LoVo (cell line): ENCODE measurements at places on chromosomes 13 and 19.

GRCh38 chr19:46678110-46678732, 17.2 kb upstream of the DACT3 start:
- DNase-seq: no peak

DNA sequence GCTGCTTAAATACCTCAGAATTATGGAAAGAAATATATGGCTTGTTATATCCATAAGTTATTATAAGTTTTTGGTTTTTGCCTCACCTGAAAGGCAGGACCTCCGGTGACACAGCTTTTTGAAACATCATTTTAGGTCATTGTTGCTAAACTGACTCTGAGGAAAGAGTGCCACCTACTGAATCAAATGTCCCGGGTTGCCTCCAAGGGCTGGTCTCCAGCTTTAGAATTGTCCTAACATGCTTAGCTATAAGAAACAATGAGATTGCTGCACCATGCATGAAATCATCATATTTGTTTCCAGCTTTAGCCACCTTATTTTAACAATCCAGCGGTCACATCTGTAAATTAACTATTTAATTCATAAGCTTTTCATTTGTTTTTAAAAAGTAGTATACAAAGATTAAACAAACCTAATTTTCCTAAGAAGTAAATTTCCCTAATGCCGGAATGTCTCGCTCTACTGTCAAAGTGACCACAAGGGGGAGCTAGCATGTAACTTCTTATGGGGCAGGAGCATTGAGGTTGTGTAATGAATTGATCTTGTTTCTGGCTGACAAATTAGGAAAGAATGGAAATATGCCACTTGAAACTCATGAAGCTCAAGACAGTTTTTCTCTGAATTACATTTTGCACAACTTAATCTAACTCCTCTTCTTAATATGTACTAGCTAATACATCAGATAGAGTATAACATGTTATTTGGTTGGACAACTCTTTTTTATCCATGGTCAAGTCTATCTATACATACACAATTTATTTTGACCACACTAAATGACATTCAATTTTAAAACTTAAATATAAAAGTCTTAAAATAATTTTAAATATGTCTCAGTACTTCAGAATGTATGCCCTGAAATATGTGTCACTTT, 6.7 kb upstream of the PCDH17 start:
- DNase-seq: peak; percentile 48

- DNase-seq: peak; percentile 8
Measured at GRCh38 chr19:50258918-50259372, 55.5 kb downstream of the MYH14 start.

- no peak for DNase-seq
Measured at GRCh38 chr19:40805258-40805868, 6.4 kb downstream of the EGLN2 start.

GRCh38 chr13:98284679-98285078, 107.6 kb upstream of the RNF113B start:
- DNase-seq: no peak

GRCh38 chr13:97976610-97977521, 23.4 kb downstream of the IPO5 start:
- DNase-seq: peak; percentile 6

DNA sequence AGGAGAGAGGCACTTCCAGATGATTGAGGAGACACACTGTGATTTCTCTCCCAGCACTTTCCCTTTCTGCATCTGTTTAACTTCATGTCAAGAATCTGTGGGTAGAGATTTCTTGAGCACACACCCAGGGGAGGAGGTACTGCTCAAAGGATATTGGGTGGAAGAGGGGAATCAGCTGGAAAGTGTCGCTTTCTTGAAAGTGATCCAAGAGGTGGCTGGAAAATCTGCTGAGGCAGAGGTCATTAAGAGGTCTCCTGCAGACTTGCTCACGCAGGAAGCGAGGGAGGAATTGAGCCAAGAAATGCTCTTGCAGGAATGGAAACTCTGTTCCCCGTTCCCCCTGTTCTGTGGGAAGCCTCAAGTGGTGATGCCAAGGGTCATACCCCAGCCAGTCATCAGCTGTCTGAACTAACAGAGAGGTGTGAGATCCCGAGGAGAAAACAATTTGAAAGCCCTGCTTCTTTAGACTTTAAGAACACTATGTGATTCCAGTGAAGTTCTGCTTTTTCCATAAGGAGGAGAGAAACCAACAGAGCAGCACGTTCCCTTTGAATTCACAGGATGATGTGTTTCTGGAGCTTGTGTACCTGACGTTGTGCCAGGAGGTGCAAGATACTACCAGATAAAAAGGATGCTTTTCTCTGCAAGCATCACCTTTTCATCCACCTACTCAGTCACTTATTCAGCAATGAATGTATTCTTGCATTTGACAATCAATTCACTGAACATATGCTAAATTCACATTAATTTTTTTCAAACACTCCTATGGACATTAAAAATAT, 163.4 kb upstream of the GPR12 start:
- no peak for DNase-seq

DNA sequence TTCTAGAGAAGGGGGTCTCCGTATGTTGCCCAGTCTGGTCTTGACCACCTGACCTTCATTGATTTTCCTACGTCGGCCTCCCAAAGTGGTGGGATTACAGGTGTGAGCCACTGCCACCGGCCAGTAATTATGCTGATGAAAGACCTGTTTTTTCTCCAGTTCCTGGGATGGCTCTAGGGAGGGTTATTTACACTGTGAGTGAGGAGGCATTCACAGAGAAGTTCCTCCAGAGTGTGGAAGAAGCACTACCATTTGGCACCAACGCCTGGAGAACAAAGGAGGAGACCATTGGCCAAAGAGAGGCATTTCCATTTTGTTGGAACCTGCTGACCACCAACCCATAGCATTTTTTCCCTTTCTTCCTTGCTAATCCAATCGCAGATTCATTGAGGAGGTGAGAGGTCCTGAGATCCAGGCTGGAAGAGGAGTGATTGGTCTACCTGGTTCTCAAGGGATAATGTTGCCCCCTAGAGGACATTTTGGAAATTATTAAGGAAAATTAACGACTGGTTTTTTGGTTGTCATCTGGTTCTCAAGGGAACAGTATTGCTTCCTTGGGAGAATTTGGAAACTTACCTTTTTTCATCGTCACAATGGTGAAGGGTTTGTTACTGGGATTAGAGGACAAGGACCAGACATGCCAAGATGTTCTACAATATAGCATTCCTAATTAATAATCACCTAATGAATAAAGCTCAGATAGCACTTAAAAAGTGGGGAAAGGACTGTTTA, 5.5 kb upstream of the SAE1 start:
- peak; percentile 81 for DNase-seq

DNA sequence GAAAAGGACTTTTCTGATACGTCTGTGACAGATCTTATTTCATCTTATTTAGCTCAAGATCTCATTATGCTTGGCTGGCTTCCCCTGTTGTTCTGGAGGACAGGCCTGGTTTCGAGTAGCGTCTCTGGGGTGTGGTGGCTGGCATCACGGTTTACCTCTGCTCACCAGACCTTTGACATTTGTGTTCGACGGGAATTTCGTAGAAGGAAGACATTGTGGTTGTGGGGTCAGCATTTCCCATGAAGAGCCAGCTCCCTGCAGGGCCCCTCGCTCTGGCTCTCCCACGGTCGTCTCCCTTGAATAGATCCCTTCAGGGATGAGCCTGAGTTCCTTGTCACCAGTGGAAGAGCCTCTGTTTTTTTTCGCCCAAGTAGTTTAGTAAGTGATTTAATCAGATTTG, 78.6 kb upstream of the TEX29 start:
- DNase-seq: no peak

DNA sequence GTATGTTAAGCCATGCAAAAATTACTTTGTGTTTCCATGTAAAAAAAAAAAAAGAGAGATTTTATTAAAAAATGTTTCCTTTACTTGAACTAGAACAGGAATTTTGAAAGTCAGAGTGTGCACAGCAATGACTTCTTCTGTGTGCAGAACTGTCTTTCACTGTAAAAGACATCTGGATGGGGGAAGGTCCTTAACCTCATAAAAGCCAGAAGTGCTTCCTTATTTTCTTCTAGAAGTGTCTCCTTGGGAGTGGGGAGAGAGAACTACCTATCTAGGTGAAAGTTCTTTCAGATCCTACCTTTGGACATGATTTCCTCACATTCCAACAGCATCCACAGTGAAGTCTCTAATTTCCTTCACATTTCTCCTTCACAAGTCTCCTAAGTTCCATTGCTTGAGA, 360.3 kb downstream of the FGF14 start:
- no peak for DNase-seq

- DNase-seq: no peak
Measured at GRCh38 chr19:47499371-47499770, 15.4 kb upstream of the KPTN start.

DNA sequence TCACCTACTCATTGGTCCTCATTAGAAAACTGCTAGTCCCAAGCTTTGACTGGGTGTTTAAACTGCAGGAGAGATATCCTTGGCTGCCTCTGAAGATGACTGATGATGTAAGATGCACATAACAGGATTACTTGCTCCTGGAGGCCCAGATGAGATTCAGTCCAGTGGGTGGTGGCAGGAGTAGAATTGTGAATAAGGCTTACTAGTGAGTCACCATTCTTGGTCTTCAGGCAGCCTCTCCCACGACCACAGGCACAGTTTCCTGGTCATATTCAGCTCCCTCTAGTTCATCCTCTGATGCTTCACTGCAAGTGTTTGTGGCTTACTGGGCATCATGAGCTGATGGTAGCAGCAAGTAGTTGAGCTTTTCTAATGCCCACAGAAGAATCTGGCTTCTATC, 12.1 kb downstream of the SERTM1 start:
- no peak for DNase-seq

DNA sequence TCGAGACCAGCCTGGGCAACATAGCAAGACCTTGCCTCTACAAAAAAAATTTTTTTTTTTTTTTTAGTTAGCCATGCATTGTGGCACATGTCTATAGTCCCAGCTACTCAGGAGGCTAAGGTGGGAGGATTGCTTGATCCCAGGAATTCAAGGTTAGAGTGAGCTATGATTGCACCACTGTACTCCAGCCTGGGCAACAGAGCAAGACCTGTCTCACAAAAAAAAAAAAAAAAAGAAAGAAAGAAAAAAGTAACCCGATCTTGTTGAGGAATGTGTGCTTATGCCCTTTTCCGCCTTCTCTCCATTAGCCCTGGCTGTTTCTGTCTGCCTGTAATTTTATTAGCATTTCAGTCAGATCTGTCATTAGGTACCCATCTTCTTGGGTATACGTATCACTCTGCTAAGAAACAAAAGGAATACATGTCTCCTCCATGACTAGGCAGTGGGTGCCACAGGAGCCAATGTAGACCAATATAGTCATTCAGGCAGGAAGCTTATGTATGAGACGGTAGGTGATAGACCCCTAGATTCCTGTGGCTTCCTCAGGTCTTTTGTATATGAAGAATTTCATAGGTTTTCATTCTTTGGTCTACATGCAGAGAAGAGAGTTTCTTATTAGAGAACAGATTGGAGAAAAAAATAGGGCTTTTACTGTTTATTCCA, 59.6 kb upstream of the NPAS1 start:
- no peak for DNase-seq

DNA sequence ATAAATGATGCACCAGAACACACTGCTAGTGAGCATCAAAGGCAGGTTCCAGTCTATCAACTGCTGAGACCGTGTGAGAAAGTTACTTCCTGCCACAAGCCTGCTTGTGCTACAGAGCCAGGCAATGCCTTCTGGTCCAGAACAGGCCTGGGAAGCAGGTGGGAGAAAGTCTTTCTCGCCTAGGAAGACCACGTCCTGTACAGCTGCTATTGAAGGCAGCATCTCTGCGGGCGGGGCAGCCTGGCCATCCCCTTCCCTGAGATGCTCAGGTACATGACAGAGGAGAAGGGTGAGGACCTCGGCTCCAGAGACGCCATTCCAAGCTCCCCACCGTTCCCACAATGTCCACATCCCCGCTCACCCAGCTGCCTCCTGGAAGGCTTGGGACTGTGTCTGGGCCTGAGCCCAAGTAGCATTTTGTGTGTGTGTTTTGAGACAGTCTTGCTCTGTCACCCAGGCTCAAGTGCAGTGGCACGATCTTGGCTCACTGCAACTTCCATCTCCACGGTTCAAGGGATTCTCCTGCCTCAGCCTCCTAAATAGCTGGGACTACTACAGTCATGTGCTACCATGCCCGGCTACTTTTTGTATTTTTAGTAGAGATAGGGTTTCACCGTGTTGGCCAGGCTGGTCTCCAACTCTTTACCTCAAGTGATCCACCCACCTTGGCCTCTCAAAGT, 3.4 kb downstream of the RFX1 start:
- no peak for DNase-seq

DNA sequence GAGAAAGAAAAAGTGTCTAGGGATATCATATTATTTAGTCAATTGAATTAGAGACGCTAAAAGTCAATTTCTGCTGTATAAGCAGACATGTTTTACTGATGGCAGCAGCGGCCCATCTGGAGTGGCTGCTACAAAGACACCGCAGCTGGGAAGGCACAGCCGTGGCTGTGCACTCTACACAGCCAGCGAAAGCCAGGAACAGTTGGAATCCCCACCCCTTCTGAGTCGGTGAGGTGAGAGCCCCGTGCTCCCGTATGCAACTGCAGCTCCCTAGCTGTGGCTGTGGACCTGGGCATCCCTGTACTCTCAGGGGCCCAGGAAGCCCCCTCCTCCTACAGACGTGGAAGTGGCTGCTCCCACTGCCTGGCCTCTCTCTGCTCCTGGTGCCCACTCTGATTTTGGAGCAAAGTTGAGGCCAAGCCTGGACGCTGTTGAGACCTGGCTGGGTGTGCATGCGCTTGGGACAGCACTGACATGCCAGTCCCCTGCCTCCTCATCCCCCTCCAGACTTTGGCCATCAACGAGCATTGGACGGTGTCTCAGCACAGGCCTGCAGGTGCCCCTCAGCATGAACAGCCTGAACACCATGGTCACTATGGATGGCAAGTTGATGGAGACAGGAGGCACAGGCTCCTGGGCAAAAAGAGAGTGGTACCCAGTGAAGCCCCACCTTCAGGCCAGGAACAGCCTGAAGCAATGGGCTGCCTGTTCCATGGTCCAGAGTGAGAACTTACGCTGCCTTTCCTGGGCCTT, 944.0 kb upstream of the MIR17HG start:
- DNase-seq: no peak

DNA sequence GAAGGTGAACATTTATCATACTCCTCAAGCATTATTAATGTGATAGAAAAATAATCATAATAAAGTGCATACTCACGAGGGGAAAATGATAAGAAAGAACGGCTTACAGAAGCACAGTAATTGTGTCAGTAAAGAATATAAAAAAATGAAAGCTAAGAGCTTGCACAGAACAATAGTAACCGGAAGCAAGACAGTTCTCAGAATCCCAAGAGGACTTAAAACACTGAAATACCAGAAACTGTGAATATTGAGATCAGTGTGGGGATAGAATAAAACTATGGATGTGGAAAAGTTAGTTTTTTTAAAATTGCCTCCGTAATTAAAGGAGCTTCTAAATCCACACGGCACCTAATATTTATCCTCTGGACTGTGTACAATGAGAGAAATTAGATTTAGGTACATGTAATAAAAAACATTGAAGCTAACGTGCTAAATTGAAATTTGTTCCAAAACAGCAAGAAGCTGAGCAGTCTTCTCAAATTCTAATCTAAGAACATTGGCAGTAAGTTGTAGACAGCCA, 482.7 kb downstream of the SLITRK6 start:
- no peak for DNase-seq

GRCh38 chr19:49448432-49448786, 3.2 kb downstream of the PIH1D1 start:
- no peak for DNase-seq
